H9 (cell line): ENCODE measurements at places on chromosomes 5 and 9. TPM values are rescaled to one million over a fixed set of nuclear protein-coding genes. Genes with fewer than 3 reads are reported as not detected.
A peak's percentile ranks its signal among the peaks of the same experiment; 100 is the strongest.

GRCh38 chr9:121652021-121652837 is 795 bp downstream of the DAB2IP start:
- no peaks in the 10 kb centered on the region for H3K27me3 ChIP-seq
- H3K36me3 ChIP-seq = peaks cover 3% of the 10 kb centered on the region; the same call in 1 of the 2 replicates
- H3K4me1 ChIP-seq = peaks cover 6% of the 10 kb centered on the region; the same call in 1 of the 2 replicates
- peak; percentile 47 for DNase-seq

- no peaks in the 10 kb centered on the region for H3K36me3 ChIP-seq
- no peaks in the 10 kb centered on the region for H3K27me3 ChIP-seq
- H3K4me1 ChIP-seq = no peaks in the 10 kb centered on the region
- H3K4me3 ChIP-seq = no peak overlapping the region
- DNase-seq = no peak
- H3K27ac ChIP-seq = no peak overlapping the region
Observed at GRCh38 chr9:27933210-27934025, 360.1 kb upstream of the C9orf72 start.

GRCh38 chr5:121182788-121183490 is 668.7 kb upstream of the FTMT start:
- H3K27ac ChIP-seq = no peak overlapping the region
- H3K36me3 ChIP-seq = no peaks in the 10 kb centered on the region
- no peak for DNase-seq
- no peaks in the 10 kb centered on the region for H3K4me1 ChIP-seq

- DNase-seq = no peak
- H3K36me3 ChIP-seq = no peaks in the 10 kb centered on the region
- H3K27me3 ChIP-seq = no peaks in the 10 kb centered on the region
- H3K4me1 ChIP-seq = no peaks in the 10 kb centered on the region
- no peak overlapping the region for H3K27ac ChIP-seq
Observed at GRCh38 chr5:61860978-61861377, 445.0 kb upstream of the KIF2A start.

The LTC4S gene
- total RNA-seq = 3.7 and 4.5 TPM in 2 replicates

The GMCL2 gene
- total RNA-seq = not detected in 2 replicates

DNA sequence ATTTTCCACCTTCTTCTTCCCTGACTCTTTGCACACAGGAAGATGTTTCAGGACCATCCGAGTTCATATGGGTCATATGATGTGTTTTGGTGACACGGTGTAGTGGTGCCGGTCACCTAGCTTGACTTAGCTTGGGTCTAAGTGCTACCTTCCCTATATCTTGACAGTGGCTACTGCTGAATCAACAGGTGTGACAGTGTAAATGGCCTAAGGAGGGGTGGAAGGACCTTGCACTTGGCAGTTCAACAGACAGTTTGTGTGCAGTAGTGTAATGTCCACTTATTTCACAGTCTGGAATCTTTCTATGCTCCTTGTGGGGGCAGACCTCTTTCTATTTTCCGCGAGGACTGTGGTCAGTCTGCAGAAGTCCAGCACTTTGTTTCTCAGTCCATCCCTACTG is 43.8 kb downstream of the CARTPT start:
- H3K36me3 ChIP-seq = no peaks in the 10 kb centered on the region
- no peaks in the 10 kb centered on the region for H3K27me3 ChIP-seq
- H3K27ac ChIP-seq = no peak overlapping the region
- no peak overlapping the region for H3K4me3 ChIP-seq
- no peaks in the 10 kb centered on the region; the same call in 1 of the 2 replicates for H3K4me1 ChIP-seq

GRCh38 chr5:8528106-8528505 is 659.2 kb downstream of the MTRR start:
- DNase-seq = no peak
- no peaks in the 10 kb centered on the region for H3K4me1 ChIP-seq
- no peaks in the 10 kb centered on the region for H3K27me3 ChIP-seq
- H3K36me3 ChIP-seq = no peaks in the 10 kb centered on the region
- no peak overlapping the region for H3K4me3 ChIP-seq

GRCh38 chr9:111983484-111983908 is 86.9 kb downstream of the UGCG start:
- no peak for DNase-seq
- no peaks in the 10 kb centered on the region for H3K27me3 ChIP-seq
- no peaks in the 10 kb centered on the region for H3K4me1 ChIP-seq
- no peak overlapping the region for H3K4me3 ChIP-seq
- no peaks in the 10 kb centered on the region for H3K36me3 ChIP-seq

GRCh38 chr5:42586625-42587024 is 163.4 kb downstream of the GHR start:
- DNase-seq = no peak
- no peaks in the 10 kb centered on the region for H3K4me1 ChIP-seq
- no peaks in the 10 kb centered on the region; the same call in 1 of the 2 replicates for H3K36me3 ChIP-seq

The GHR gene
- total RNA-seq = 0.20 and 0.24 TPM in 2 replicates

The DRD1 gene
- total RNA-seq = not detected in 2 replicates

DNA sequence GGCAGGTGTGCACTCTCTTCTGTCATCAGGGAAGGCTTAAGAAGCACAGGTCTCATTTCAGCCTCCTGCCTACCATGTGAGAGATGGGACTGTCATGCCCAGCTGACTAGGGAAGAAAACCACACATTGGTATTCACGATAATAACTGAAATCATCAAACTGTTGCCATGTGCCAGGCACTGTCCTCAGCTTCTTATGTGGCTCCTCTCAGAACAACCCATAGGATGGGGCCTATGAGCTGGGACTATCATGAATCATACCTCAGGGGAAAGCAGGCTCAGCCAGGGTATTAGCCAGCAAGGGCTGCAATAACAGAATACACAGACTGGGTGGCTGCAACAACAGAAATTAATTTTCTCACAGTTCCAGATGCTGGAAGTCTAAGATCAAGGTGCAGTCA is 3.3 kb downstream of the AFAP1L1 start:
- H3K36me3 ChIP-seq = no peaks in the 10 kb centered on the region
- no peak for DNase-seq
- H3K4me1 ChIP-seq = no peaks in the 10 kb centered on the region; the same call in 1 of the 2 replicates
- no peak overlapping the region for H3K4me3 ChIP-seq
- no peak overlapping the region for H3K27ac ChIP-seq
- H3K27me3 ChIP-seq = peaks cover 7% of the 10 kb centered on the region; the same call in 1 of the 2 replicates

- DNase-seq = no peak
- H3K4me3 ChIP-seq = no peak overlapping the region
- no peak overlapping the region for H3K27ac ChIP-seq
- no peaks in the 10 kb centered on the region for H3K27me3 ChIP-seq
- H3K4me1 ChIP-seq = peaks cover 4% of the 10 kb centered on the region; the same call in 1 of the 2 replicates
Observed at GRCh38 chr9:112037281-112038016, 137.6 kb downstream of the SUSD1 start.

- no peak overlapping the region for H3K4me3 ChIP-seq
- no peaks in the 10 kb centered on the region; the same call in 1 of the 2 replicates for H3K27me3 ChIP-seq
- H3K27ac ChIP-seq = no peak overlapping the region
- H3K36me3 ChIP-seq = no peaks in the 10 kb centered on the region
- H3K4me1 ChIP-seq = no peaks in the 10 kb centered on the region
Observed at GRCh38 chr5:42875211-42875610, 63.5 kb upstream of the SELENOP start.

GRCh38 chr9:15697446-15697851 is 144.6 kb downstream of the CCDC171 start:
- H3K27me3 ChIP-seq = no peaks in the 10 kb centered on the region
- DNase-seq = no peak
- peaks cover 3% of the 10 kb centered on the region; the same call in 1 of the 3 replicates for H3K36me3 ChIP-seq
- no peak overlapping the region for H3K4me3 ChIP-seq
- no peaks in the 10 kb centered on the region for H3K4me1 ChIP-seq
- H3K27ac ChIP-seq = no peak overlapping the region

DNA sequence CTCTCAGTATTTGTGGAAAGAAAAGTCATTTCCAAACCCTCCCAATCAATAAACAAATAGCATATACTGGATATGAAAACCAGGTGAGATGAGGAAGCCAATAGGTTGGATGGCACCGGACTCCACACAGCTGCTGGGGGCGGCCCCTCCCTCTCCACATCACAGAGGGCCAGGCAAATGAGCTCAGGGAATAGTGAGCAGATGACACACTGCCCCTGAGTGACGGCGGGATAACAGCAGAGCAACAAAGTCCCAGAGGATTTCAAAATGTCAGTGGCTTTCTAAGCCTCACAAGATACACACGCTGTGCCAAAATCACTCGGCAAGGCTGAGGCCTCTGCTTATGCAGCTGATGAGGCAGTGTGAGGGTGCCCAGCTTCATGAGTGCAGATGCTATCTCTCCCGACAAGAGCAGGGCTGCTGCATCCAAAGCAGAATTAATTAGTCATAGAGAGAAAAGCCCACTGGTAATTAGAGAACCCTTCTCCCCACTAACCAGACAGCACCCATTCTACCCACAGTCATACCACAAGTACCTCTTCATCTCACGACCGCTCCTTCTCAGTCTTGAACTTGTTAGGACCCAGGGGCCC is 235.0 kb upstream of the NFIL3 start:
- no peak overlapping the region for H3K4me3 ChIP-seq
- H3K4me1 ChIP-seq = no peaks in the 10 kb centered on the region
- DNase-seq = no peak
- no peak overlapping the region for H3K27ac ChIP-seq
- no peaks in the 10 kb centered on the region for H3K27me3 ChIP-seq

The PDE4D gene
- total RNA-seq = 1.7 and 2.1 TPM in 2 replicates

The DAB2IP gene
- total RNA-seq = 22.0 and 22.6 TPM in 2 replicates

GRCh38 chr9:127634021-127634420 is 21.9 kb downstream of the STXBP1 start:
- no peaks in the 10 kb centered on the region for H3K27me3 ChIP-seq
- peaks cover 8% of the 10 kb centered on the region; the same call in 1 of the 2 replicates for H3K4me1 ChIP-seq
- DNase-seq = no peak
- H3K36me3 ChIP-seq = no peaks in the 10 kb centered on the region
- H3K27ac ChIP-seq = no peak overlapping the region

DNA sequence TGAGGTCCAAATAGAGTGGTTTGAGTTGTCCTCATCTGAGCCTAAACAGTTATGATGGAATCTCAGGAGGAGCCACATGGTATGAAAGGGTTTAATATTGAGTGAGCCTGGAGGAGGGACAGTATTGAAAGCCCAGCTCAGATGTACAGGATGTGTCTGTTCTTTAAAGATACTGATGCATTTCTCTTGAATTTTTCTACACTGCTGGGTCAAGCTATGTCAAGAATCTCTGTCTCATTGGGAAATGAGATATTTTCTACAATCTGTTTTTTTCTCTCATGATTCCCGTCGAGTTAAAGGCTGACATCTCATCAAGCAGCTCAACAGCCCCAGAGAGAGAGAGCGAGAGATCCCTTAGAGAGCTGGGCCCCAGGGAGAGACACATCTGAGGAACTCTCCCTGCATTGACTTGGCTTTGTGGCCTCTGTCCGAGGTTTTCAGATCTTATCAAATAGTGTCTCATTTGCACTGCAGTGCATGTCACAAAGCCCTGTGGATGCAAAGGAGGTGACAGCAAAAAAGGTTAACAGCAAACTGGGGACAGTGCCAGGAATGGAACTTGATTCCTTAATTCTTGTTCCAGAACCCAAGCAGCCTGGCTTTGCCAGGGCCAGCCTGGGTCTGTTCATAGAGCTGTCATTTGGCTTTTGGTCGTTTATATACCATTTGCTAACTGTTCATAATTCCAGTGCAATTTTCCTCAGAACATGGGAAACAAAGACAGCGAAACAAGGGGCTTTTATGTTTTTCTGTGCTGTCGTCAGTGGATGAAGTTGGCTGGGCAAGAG is 19.0 kb upstream of the ACTBL2 start:
- DNase-seq = no peak
- H3K36me3 ChIP-seq = no peaks in the 10 kb centered on the region
- H3K27ac ChIP-seq = no peak overlapping the region

The PCDHB7 gene
- 0.42 and 0.52 TPM in 2 replicates for total RNA-seq

DNA sequence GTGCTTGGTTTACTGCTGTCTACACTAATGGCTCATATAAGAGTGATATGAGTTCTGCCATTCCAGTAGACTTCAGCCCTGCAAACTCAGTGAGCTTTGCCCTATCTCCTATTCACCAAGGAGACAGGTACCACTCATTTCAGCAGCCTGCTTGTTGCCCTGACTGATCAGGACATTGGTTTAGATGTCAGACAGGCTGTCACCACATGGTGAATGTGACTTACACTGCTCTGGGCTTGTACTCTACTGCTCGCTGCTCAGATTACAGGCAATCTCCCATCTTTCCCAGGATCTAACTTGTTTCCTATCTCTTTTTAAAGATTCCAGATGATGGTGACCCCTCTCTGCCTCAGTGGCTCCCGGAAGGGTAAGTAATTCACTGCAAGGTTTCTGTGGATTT is 123.3 kb upstream of the RUSC2 start:
- H3K27ac ChIP-seq = no peak overlapping the region
- no peaks in the 10 kb centered on the region for H3K27me3 ChIP-seq

The FCN2 gene
- total RNA-seq = not detected in 2 replicates

DNA sequence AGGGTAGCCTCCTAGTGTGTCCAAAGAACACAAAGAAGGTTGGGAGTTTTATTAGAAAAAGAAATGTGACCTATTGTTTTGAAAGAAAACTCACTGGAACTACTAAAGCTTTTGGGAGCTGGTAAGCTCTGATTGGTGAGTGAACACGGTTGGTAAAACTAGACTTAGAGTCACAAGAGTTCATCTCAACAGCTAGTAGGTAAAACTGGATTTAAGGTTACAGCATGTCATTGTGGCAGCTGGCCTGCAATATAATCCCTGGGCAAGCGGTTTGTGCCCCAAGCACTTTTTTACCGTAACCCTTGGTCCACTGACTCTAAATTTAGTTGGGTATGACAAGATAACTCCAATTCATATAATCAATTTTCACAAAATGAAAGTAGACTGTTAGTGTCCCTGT is 47.4 kb downstream of the UBAP2 start:
- no peak overlapping the region for H3K27ac ChIP-seq
- DNase-seq = no peak
- H3K36me3 ChIP-seq = peaks cover 31% of the 10 kb centered on the region
- no peak overlapping the region for H3K4me3 ChIP-seq

The C9orf153 gene
- 0.17 TPM in 1 of 2 replicates, not detected in the other for total RNA-seq

The CYFIP2 gene
- total RNA-seq = 74.7 and 84.5 TPM in 2 replicates

DNA sequence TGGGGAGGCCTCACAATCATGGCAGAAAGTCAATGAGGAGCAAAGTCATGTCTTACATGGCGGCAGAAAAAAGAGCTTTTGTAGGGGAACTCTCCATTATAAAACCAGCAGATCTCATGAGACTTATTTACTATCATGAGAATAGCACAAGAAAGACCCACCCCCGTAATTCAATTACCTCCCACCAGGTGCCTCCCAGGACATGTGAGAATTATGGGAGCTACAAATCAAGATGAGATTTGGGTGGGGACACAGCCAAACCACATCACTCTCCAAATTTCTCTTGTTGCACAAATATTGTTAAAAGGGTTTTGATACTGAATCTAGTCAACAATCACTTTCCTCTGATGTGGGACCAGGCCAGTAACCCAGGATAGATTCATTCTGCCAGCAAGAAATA is 1176.1 kb downstream of the CDH9 start:
- H3K36me3 ChIP-seq = peaks cover 23% of the 10 kb centered on the region
- no peak overlapping the region for H3K4me3 ChIP-seq
- no peaks in the 10 kb centered on the region for H3K4me1 ChIP-seq

DNA sequence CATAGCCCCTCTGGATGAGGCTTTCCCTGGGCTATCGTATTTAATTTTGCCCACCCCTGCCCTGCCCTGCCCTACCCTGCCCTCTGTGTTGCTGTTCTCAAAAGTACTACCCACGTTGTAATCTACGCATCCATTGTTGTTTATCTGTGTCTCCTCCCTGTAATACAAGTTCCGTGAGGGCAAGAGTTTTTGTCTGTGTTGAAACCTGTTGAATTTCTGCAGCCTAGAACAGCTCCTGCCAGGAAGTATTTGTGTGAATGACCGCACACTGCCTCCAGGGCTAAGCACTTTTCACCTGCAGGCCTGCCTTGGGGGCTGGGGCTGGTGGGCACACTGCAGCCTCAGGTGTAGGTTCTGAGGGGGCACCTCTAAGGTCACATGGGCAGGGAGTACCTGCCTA is 244.8 kb downstream of the HSPA4 start:
- H3K27me3 ChIP-seq = no peaks in the 10 kb centered on the region
- no peak for DNase-seq
- H3K4me3 ChIP-seq = no peak overlapping the region

GRCh38 chr9:134412298-134412711 is 86.0 kb downstream of the RXRA start:
- no peaks in the 10 kb centered on the region for H3K4me1 ChIP-seq
- no peaks in the 10 kb centered on the region for H3K27me3 ChIP-seq
- no peak for DNase-seq
- H3K4me3 ChIP-seq = no peak overlapping the region
- no peak overlapping the region for H3K27ac ChIP-seq
